ENCODE measurements at places on chromosomes 3 and 15.
A peak's percentile ranks its signal among the peaks of the same experiment; 100 is the strongest.

GRCh38 chr15:82790321-82790720, 15.5 kb downstream of the FSD2 start:
- DNase-seq: no peak

DNA sequence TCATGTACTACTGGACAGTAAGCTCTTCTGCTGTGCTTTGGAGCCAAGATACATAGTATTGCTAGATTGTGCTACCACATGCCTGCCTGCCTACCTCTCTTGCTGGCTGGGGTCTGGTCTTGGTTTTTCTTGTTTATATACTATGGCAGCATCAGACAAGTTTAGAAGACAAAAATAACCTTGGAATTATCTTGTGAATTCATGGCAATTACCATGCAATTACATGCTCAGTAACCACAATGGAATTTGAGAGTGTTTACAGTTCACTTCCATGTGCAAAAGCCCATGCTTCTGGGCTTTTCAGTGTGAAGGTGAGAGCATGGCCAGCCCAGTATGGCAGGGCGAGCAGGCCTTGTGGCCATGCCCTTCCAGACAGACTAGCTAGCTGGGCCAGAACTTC, 48.0 kb upstream of the C15orf61 start:
- DNase-seq: no peak

GRCh38 chr15:70289191-70289955, 191.7 kb upstream of the TLE3 start:
- no peak for DNase-seq

- DNase-seq: no peak
Measured at GRCh38 chr3:23877329-23877980, 39.3 kb downstream of the NKIRAS1 start.

GRCh38 chr3:62611541-62612240, 238.3 kb upstream of the FEZF2 start:
- DNase-seq: no peak

DNA sequence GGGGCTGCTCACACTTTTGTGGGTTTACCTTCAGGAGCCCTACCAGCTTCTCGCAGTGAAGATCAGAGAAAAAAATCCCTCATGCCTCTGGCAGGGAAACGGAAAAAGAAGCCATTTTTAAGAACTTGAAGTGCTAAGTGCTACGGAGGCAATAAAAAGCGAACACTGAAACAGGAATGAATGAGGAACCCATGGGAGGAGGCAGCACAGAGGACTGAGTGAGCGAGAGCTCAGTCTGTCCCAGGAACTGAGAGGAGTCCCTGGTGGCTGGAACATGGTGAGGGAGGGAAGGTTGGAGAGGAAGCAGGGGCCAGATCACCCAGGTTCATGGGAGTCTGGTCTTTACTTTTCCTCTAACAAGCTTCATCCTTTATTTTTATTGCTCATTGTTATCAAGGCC, 228.1 kb upstream of the PROK2 start:
- no peak for DNase-seq

- no peak for DNase-seq
Measured at GRCh38 chr3:170056710-170057454, 19.1 kb downstream of the GPR160 start.

DNA sequence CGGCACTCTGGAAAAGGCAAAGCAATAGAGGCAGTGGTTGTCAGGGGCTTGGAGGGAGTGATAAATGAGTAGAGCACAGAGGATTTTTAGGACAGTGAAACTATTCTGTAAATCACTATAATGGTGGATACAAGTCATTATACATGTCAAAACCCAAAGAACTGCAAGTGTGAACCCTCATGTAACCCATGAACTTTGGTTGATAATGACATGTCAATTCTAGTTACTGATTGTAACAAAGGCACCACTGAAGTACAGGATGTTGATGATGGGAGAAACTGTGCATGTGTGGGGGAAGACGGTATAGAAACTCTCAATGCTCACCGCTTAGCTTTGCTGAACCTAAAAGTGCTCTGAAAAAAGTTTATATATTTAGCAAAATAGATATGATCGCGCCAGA, 36.0 kb downstream of the BTLA start:
- no peak for DNase-seq

GRCh38 chr15:64247906-64248541, 85.2 kb upstream of the PPIB start:
- no peak for DNase-seq

GRCh38 chr3:128453501-128454309, 13.0 kb downstream of the DNAJB8 start:
- DNase-seq: no peak

DNA sequence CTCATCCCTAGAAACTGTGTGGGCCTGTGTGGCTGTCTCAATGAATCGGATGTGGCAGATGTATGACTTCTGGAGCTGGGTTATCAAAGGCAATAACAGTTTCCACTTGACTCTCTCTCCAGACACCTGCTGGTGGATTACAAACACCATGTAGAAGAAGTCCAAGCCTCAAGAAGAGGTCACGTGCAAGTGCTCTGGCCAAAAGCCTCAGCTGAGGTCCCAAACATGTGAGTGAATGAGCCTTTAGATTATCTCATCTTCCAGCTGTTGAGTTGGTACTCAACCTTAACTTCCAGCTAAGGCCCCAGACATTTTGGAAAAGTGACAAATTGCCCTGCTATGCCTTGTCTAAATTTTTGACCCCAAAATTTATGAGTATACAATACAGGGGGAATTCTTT, 42.7 kb upstream of the IL12A start:
- no peak for DNase-seq

DNA sequence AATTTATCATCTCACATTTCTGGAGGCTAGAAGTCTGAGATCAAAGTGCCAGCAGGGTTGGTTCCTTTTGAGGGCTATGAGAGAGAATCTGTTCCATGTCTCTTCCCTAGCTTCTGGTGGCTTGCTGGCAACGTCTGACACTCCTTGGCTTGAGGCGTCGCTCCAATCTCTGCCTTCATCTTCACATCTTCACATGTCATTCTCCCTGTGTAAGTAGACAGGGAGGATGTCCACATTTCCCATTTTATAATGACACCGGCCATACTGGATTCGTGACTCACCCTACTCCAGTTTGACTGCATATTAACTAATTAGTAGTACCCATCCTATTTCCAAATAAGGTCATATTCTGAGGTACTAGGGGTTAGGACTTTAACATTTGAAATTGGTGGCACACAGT, 17.5 kb upstream of the ARHGAP31 start:
- no peak for DNase-seq

- no peak for DNase-seq
Measured at GRCh38 chr15:78397382-78397781, 40.6 kb upstream of the IREB2 start.

GRCh38 chr15:42080186-42080918, 14.0 kb downstream of the PLA2G4D start:
- DNase-seq: no peak

DNA sequence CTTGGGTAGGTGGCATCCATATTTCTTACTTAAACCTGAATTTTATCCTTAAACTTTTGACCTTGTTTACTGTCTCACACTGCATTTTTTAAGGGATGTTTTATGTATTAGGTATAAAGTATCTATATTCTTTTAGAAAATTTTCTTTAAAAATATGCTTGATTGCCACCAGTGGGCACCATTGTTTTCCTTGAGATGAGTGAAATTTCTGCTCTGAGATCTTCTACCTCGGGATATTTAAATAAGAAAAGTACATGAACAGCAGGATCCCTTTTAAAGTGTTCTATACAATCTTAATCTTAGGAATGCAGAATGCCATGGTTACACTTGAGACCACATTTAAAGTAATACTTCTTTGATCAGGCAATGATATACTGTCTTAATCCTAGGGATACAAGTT, 108.7 kb downstream of the SLMAP start:
- DNase-seq: no peak

DNA sequence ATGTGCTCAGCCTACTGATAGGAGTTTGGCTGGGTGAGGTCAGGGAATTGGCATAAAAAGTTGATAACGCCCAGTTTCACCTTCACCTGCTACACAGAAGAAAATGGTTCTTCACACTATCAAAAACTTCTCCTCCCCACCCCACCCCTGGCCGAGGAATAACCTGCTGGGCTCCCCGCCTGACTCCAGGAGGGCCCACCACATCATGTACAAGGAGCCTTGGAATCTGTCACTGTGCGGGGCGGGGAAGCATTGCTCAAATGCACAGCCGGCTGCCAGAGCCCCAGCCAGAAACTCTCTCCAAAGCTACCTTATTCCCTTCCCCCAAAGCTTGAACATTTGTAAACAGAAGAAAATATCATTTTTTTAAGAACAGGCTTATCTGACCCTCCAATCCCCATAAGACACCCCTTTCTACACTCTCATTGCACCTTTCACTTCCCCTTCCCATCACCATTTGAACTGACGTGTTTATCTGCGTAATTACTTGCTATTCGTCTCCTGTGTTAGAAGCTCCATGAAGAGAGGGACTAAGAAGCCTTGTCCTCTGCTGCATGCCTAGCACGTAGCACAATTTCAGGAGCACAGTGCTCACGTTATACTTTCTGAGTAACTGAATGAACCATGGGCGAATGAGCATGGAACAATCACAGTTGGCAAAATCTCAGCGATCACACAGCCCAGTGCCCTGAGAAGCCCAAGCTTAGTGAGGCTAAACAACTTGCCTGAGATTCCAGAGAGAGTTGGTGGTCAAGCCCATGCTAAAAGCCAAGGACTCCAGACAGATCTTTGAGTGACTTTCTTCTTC, 82.9 kb downstream of the HES1 start:
- DNase-seq: no peak

- no peak for DNase-seq
Measured at GRCh38 chr3:26984416-26985390, 362.1 kb downstream of the LRRC3B start.

DNA sequence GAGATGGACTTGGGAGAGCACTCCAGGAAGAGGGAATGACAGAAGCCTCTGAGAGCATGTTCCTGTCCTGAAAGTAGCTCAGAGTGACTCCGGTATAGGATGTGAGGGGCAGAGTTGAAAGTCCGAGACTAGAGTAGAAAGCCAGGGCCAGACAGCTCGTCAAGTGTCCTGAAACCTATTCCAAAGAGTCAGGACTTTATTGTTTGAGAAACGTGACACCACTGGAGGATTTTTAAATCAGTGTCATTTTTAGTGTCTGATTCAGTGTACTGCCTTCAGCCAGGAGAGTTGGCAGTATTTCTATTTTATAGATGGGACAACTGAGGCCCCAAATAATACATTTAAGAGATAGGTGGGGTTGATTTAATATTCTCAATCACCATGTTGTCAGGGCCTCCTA, 1.6 kb upstream of the RBMS3 start:
- no peak for DNase-seq

GRCh38 chr15:52326756-52327155, 31.2 kb upstream of the MYO5C start:
- DNase-seq: no peak

DNA sequence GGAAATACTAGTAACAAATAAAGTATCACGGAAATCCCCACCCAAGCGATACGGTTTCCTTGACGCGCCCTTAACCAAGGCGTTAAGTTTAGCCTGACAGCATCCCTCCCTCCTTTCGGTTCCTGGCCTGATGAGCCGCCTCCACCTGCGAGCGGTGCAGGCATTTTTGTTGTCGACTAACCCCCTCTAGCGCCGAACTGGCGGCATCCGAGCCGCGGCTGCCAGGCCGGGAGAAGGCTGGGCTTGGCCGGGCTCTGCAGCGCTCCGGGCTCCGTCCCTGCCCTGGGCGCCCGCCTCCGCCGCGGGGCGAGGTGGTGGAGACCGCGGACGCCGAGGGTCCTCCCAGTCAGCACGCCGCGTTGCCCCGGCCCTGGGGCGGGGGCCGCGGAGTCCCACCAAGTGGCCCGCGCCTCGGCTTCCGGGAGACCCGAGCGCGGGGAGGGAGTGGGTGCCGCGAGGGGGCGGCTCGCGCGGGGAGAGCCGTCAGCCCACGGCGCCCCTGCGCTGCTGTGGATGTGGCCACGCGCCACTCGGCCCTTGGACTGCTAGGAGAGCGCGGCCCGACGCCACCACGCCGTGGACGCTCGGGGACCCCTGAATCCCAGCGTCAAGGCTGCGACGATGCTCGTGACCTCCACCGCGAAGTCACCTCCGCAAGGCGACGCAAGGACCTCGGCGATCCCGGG, 1.1 kb upstream of the EPHA6 start:
- peak; percentile 96 for DNase-seq

- DNase-seq: no peak
Measured at GRCh38 chr3:70919661-70920060, 607.2 kb upstream of the MDFIC2 start.

DNA sequence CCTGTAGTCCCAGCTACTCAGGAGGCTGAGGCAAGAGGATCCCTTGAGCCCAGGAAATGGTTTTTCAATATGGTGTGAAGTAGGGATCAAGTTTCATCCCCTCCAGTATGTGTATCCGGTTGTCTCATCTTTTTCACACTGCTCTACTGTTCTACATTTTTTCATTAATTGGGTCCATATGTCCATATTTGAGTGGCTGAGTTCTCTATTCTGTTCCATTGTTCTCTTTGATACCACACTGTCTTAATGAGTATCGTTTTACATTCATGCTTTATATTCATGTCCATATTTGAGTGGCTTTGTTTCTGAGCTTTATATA, 81.6 kb upstream of the LRRFIP2 start:
- no peak for DNase-seq

- no peak for DNase-seq
Measured at GRCh38 chr15:61124195-61124594, 104.9 kb downstream of the RORA start.

GRCh38 chr3:126472277-126473006, 3.2 kb downstream of the ZXDC start:
- peak; percentile 86 for DNase-seq

- DNase-seq: no peak
Measured at GRCh38 chr3:52311576-52312119, 4.5 kb upstream of the DNAH1 start.

DNA sequence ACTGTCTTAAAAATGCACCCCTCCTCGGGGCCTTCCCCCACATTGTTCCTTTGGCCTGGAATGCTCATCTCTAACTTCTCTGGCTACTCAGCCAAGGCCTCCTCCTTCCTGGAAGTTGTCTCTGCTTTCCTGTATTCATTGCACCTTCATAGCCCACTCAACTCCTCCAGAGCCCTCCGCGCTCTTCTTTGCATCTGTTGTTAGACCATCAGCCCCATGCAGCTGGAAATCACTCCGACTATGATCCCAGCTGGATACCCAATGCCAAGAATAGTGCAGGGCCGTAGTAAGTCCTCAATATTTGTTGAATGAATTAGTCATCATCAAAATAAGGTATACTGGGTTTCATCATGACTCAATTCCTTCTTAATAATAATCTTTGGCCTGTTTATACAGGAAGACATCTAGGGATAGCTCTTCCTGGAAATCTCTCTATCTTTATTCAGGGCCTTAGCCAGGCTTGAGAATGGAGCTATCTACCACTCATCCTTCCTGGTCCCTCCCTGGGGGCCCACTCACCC, 112.7 kb downstream of the SYNPR start:
- no peak for DNase-seq

GRCh38 chr3:89057398-89057797, 50.0 kb upstream of the EPHA3 start:
- no peak for DNase-seq
